ENCODE measurements at places on chromosomes 13 and 19.

GRCh38 chr13:25214491-25215252, 42.6 kb upstream of the AMER2 start:
- no peak for DNase-seq

DNA sequence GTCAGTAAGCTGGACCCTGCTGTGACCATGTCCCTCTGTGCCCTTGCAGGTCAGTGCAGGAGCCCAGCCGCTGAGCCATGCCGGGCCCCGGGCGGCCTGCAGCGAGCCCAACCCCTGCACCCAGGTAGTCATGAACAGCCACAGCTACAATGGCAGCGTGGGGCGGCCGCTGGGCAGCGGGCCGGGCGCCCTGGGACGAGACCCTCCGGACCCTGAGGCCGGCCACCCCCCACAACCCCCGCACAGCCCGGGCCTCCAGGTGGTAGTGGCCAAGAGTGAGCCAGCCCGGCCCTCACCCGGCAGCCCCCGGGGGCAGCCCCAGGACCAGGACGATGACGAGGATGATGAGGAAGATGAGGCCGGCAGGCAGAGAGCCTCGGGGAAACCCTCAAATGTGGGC, 6.9 kb downstream of the KCNN1 start:
- no peak for DNase-seq

DNA sequence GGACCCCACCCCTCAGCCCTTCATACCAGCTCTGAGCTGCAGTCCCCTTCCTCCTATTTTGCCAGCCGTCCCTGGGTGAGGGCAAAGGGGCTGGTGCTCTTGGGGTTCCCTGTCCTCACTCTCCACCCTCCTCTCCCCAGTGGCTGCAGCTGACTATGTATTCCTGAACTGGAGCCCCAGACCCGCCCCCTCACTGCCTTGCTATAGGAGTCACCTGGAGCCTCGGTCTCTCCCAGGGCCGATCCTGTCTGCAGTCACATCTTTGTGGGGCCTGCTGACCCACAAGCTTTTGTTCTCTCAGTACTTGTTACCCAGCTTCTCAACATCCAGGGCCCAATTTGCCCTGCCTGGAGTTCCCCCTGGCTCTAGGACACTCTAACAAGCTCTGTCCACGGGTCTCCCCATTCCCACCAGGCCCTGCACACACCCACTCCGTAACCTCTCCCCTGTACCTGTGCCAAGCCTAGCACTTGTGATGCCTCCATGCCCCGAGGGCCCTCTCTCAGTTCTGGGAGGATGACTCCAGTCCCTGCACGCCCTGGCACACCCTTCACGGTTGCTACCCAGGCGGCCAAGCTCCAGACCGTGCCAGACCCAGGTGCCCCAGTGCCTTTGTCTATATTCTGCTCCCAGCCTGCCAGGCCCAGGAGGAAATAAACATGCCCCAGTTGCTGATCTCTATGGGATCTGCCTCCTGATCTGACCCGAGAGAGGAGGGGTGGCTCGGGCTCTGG, 2.4 kb downstream of the COX7A1 start:
- DNase-seq: no peak

DNA sequence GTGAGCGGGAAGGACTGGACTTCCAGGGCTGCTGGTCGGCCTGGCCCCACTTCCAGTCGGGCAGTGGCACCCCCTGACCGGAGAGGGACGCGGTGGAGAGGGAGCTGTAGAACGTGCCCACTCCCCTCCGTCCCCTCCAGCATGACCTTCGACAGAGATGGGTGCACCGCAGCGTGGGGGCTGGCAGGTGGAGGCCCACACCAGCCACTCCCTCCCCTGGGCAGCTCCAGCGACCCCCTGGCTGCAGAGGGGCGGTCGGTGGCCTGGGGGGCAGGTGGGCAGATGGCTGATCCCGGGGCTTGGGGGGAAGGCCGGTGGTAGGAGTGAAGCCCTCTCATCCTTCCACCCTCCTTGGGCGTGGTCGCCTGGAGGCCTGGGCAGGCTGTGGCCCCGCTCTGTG, 2.4 kb downstream of the HCN2 start:
- DNase-seq: no peak

GRCh38 chr13:108963276-108963810, 333.9 kb downstream of the MYO16 start:
- no peak for DNase-seq

DNA sequence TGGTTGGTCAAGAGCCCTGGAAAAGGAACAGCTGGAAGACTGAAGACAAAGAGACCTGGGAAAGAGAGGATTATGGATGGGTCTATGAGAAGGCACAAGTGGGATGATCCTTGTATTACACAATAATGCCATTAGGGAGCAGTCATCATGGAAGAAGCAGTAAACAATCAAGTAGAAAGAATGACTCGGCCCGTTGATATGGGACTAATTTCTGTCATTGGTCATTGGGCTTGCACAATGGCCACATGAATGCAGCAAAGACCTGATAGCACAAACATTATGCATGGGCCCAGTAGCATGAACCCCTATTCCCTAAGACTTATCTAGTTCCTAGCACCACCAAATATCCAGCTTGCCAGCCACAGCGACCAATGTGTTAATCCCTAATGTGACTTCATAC, 390.3 kb upstream of the ZNF507 start:
- DNase-seq: no peak

Data from NCI-H526 treated with DMSO at 0.1 percent for 48 hours (cell line).